NCI-H446 (cell line): ENCODE measurements at places on chromosomes 3 and 15.

GRCh38 chr15:101542306-101543025, 53.0 kb upstream of the PCSK6 start:
- no peak for DNase-seq

GRCh38 chr3:53211706-53212702, 43.8 kb downstream of the TKT start:
- DNase-seq = no peak

DNA sequence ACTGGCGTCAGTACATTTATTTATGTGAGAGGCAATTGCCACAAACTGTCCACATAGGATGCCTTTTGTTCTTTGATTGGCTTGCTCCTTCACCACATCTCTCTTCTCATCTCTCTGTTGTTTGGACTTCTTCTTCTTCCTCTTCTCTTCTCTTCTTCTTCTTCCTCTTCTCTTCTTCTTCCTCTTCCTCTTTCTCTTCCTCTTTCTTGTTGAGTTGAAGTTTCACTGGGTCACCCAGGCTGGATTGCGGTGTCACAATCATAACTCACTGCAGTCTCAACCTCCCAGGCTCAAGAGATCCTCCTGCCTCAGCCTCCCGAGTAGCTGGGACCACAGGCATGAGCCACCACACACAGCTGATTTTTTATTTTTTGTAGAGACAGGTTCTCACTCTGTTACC, 67.7 kb upstream of the GSK3B start:
- no peak for DNase-seq

DNA sequence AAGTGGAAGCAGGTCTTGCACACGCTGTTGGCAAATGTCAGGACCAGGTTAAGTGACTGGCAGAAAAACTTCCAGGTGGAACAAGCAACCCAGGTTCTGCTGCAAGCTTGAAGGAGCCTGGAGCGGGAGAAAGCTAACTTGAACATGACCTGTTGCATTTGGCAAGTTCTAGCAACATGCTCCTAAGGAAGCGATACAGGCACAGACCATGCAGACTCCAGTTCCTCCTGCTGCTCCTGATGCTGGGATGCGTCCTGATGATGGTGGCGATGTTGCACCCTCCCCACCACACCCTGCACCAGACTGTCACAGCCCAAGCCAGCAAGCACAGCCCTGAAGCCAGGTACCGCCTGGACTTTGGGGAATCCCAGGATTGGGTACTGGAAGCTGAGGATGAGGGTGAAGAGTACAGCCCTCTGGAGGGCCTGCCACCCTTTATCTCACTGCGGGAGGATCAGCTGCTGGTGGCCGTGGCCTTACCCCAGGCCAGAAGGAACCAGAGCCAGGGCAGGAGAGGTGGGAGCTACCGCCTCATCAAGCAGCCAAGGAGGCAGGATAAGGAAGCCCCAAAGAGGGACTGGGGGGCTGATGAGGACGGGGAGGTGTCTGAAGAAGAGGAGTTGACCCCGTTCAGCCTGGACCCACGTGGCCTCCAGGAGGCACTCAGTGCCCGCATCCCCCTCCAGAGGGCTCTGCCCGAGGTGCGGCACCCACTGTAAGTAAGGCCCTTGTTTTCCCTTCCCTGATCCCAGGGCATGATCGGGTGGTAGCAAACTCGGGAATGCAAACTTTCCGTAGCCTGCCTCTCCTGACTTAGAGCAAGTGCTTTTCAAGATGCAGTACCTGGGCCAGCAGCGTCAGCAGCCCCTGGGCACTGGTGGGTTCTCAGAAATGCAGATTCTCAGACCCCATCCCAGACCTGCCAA, 759 bp downstream of the GALNT15 start:
- no peak for DNase-seq

DNA sequence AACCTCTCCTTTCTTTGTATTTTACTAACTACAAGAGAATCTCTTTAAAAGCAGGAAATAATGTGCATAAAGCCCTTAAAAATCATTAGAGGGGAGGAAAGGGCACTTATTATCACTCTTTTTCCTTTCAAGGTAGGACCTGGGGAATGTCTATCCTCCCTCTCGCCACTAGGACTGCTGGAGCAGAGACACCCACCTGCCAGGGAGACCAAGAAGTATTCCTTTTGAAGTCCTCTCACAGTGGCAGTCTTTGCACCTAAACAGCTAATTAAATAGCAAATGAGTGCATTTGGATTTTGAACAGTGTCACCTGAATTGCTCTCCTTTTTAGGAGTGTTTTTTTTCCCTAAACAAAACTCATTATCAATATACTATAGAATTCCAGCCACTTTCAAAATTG, 874.1 kb downstream of the ZPLD1 start:
- no peak for DNase-seq

DNA sequence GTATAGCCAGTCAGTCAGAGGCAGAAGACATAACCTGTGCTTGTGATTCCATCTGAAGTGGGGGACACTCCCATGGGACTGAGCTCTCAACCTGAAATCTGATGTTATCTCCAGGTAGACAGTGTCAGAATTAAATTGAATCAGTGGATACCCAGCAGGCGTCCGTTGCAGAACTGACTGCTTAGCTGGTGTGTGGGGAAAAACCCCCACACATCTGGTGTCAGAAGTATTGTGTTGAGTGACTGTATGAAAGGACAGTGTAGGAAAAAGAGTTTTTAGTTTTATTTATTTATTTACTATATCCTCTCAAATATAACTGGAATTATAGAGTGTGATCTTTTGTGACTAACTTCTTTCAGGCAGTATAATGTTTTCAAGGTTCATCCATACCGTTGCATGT, 10.4 kb downstream of the KPNA4 start:
- no peak for DNase-seq

- DNase-seq = peak; percentile 24
These were observed 162.4 kb downstream of the NSUN3 start for GRCh38 chr3:94225148-94225865.

DNA sequence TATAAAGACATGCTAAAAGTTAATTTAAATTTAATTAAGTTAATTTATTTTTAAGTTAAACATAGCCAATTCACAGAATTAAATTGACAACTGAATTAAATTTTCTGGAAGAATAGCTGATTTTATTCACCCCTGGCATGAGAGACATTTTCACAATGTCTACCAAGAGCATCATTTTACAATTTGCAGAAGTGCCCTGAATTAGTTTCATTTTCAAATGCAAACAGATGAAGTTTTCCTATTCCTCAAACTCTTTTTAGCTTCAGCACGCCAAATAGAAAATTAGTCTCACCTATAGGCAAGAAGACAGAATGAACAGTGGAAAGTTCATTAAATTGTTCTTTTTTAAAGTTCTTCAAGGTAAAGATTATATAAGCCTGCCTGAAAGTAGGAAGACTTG, 259.3 kb downstream of the ZBBX start:
- no peak for DNase-seq

GRCh38 chr15:38401106-38401505, 52.8 kb upstream of the FAM98B start:
- DNase-seq = no peak

GRCh38 chr3:189673535-189673934, 42.3 kb downstream of the TP63 start:
- no peak for DNase-seq

GRCh38 chr3:67490658-67491057, 163.8 kb downstream of the SUCLG2 start:
- DNase-seq = no peak

- no peak for DNase-seq
These were observed 28.1 kb downstream of the ABHD2 start for GRCh38 chr15:89116404-89116803.

- no peak for DNase-seq
These were observed 28.6 kb upstream of the THRB start for GRCh38 chr3:24523215-24523614.

- no peak for DNase-seq
These were observed 91.6 kb downstream of the PPARG start for GRCh38 chr3:12380461-12380860.

- DNase-seq = no peak
These were observed 228.8 kb upstream of the LYSMD4 start for GRCh38 chr15:99962006-99962561.

DNA sequence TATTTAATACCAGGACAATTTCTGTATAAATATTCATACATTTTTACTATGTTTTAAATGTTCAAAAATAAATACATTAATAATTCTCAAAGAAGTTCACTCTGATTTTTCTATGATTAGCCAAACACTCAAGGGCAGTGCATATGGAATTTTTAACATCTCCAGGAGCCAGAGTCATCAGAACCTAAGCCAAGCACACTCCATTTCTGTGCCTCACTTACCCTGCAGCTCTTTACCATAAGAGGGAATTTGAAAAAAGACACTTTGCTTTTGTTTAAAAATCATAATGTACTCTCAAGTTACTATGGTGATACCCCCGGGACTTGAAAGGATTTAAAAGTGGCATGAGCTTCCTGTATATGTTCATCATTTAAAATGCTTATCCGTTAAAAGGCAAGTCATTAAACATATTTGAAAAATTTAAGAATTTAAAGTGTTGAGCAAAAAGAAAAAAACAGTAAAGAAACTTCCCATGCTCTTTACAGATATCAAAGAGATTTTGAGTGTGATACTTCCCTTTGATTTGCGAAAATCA, 747.4 kb upstream of the NECTIN3 start:
- DNase-seq = no peak

- no peak for DNase-seq
These were observed 48.6 kb downstream of the SLC12A8 start for GRCh38 chr3:125163739-125164601.

DNA sequence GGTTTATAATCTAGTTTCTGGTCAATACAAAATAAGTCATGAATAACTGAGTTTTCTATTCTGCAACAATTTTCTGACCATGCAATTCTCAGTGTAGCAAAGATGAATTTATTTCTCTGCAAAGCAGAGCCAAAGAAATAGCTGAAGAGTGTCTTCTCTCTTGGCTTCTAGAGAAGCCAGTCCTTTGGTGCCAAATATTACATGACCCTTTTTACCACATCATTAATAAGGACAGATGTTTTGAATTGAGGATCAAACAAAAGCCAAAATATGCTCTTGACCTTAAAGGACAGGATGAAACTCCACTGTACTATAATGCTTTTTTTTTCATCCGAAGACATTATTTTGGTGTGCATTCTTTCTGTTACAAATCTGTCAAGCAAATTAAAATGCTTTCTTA, 40.2 kb upstream of the OSTN start:
- DNase-seq = no peak

- no peak for DNase-seq
These were observed 177.0 kb downstream of the MAGI1 start for GRCh38 chr3:65861718-65862117.

- DNase-seq = no peak
These were observed 83.3 kb downstream of the EDEM1 start for GRCh38 chr3:5270666-5271371.

DNA sequence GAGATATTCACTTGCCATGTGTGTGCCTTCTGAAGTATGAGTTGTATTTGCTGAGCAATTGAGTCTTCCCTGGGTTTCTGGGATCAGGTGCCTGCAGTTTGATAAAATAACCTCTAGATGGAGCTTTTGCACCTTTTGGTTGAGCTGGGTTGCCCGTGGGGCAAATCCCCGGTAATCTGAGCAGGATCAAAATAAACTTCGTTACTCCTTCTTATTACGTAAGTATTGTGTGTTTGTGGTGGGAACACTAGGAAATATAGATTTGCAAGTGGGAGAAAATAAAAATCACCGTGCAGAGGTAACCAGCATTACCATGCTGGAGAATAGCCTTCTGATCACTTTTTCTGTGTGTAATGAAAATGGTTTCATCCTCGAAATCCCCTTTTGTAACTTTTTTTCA, 277.4 kb upstream of the NR2E3 start:
- DNase-seq = no peak

DNA sequence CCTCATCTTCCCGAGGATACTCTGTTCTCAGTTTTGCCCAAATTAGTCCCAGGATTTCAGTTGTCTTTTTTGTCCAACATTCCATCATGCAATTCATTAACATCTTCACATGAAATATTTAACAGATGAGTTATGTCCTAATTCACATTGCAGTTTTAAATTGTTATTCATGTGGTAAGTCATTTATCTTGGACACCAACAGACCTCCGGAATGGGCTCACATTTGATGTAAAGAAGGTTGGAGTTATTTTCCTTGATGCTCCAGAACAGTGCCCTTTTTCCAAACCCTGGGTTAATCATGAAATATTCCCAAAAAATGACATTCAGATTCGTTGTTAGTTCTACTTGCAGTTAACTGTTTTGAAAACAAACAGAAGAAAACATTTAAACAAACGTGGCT, 32.8 kb upstream of the LRTM1 start:
- DNase-seq = no peak

DNA sequence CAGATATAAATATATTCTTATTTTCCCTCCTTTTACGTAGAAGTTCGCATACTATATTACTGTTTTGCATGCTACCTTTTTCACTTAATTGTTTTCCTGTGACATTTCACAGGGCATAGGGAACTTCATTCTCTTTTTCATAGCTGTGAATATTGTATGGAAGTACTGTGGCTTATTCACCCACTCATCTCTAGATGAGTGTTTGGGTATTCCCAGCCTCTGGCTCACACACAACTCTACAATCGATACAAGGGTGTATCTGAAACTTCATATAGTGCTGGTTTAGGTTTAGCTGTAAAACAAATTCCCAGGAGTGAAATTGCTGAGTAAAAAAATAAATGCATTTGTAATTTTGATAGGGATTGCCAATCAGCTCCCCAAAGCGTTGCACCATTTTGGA, 55.3 kb upstream of the MAGI1 start:
- no peak for DNase-seq

- no peak for DNase-seq
These were observed 21.3 kb upstream of the SCAANT1 start for GRCh38 chr3:63933459-63933858.

GRCh38 chr3:168956076-168956475, 707.4 kb downstream of the MECOM start:
- no peak for DNase-seq

DNA sequence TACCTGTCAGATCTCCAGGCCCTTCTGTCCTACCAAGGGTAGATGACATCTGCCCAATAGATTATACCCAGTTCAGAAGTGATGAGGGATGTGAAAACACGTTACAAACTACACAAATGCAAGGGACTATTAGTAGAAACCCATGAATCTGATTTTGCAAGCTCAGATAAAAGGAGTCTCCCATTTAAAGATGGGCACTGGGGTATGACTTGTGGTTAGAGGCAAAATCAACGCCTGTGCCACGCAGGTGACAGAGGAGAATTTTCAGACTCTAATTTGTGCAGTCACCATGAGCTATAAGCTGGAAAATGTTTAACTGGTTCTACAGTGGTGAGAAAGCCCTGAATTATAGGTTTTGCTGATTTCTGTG, 184.4 kb upstream of the LPP start:
- DNase-seq = no peak

GRCh38 chr3:21188459-21188858, 562.6 kb downstream of the ZNF385D start:
- DNase-seq = no peak

DNA sequence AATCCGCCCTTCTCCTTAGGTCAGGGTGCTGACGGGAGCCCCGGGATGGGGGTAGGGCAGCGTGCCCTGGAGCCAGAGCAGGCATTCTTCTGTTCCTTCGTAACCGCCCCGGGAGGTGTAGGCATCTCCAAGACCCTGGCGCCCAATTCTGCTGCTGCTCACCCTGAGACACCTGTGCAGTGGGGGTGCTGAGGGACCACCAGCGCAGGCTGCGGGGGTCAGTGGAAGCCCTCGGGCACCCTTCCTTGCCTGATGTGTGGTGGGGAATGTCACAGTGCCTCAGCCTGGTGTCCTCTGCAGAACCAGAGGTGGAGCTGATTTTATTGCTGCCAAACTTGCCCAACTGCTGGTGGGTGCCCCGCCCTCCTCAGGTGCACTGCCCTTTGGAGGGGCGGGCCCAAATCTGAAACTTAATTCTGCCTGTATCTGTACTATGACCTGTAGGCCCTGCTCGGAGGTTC, 7.3 kb downstream of the CSK start:
- DNase-seq = no peak

- DNase-seq = peak; percentile 33
These were observed 98.9 kb upstream of the TLE3 start for GRCh38 chr15:70196372-70197316.
